T-helper 17 cell (primary cell): ENCODE measurements at places on chromosomes 6 and 20.

GRCh38 chr20:58389968-58390658, 1.1 kb downstream of the VAPB start:
- no peak for DNase-seq

DNA sequence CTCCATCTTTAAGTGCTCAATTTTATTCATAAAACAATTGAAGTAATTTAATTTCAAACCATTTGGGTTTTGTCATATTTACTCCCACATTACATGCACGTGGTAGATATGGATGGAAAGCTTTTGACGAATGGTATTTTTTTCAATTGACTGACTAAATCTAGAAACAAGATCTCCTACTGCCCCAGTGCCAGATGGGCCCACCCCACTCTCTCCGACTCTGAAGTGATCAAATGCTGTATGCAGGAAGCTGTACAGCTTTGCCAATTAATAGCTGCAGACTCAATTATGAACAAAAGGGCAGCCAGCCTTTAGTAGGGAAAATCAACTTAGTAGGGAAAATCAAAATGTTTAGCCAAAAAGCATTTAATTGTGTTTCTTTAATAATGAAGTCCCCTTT, 46.2 kb downstream of the PACRG start:
- DNase-seq = no peak

GRCh38 chr6:31354158-31354863, 2.7 kb downstream of the HLA-B start:
- DNase-seq = no peak

DNA sequence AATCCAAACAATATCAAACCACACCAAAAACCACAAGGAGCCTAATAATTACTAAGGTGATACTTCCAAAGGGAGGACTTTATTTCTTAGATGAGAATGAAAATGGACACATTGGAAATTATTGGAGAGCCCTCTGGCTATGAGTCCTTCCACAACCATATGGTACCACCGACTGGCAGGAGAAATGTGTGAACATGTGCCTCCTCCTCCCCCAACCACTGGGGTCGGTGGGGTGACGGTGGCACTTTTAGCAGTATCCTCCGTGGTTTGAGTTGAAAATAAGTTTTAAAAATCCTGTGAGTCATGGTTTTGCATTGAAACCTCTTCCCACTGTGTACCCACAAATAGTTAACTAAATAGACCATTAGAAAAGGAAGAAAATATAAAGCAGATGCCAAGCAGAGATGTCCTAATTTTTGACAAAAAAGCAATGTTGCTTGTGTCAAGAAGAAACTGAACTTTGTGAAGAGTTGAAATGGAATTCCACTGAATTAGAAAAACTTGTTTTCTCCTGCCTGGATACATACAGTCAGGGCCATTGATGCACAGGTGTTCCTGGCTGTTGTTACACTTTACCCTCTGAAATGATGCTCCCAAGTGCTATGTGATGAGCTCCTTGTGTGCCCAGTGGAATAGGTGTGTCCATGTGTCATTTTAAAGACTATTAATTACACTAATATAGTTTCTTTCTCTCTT, 3.2 kb downstream of the EDN1 start:
- no peak for DNase-seq

GRCh38 chr6:136600818-136601217, 50.6 kb upstream of the MAP7 start:
- DNase-seq = no peak
